ENCODE measurements at places on chromosomes 12 and 14.

- DNase-seq: no peak
Measured at GRCh38 chr12:110972866-110973265, 52.5 kb upstream of the MYL2 start.

- no peak for DNase-seq
Measured at GRCh38 chr12:47739979-47740378, 14.7 kb upstream of the ENDOU start.

GRCh38 chr12:96244826-96245225 lies 50.7 kb downstream of the ELK3 start:
- no peak for DNase-seq

DNA sequence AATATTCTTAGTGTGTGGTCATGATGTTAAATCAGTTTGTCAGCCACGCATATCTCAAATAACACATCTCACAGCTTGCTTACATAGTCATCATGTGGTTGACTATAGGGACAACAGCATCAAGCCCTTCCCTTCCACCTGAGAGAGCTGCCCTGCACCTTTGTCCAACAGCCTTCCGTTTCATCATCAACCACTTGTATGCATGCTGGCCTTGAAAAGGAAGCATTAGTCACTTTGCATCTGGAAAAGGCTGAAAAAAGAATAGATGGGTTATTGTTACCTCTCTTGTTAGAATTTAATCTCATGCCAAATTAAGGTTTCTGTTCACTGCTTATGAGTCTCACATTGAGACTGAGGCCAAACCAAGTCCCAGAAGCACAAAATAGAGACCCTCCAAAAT lies 1586.5 kb upstream of the SEL1L start:
- DNase-seq: no peak

DNA sequence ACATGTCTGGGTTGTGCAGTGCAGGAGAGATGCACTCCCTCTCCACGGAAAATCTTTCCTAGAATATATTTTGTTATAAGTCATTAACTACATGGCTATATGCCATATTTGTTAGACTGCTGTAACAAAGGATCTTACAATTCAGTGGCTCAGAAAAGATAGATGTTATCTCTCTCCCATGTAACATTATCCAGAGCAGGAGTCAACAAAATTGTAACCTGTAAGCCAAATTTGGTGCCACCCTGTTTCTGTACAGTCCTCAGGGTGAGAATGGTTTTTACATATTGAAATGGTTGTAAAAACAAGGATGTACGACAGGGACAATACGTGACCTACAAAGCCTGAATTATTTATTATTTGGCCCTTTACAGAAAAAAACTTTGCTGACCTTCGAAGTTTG lies 155.5 kb downstream of the KIF21A start:
- DNase-seq: no peak

GRCh38 chr14:84027351-84027750 lies 1502.6 kb upstream of the FLRT2 start:
- DNase-seq: no peak

DNA sequence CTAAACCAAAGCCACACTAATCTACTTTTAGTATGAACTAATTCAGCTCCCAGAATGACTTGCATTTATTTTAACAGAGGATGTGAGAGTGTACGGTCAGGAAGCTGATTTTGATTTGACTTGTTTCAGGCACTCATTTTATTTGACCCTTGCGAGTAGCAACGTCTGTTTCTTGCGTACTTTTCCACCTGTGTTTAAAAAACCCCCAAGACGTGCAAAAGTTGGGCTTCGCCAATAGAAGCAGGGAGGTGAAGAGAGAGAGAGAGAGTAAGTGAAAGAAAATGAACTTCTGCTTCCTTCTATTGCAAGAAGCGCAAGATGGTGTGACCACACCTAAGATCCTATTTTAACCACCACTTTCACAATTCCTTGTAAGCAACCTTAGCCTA lies 6.7 kb upstream of the SLC15A4 start:
- no peak for DNase-seq

- DNase-seq: no peak
Measured at GRCh38 chr12:92271341-92271740, 125.7 kb upstream of the BTG1 start.

DNA sequence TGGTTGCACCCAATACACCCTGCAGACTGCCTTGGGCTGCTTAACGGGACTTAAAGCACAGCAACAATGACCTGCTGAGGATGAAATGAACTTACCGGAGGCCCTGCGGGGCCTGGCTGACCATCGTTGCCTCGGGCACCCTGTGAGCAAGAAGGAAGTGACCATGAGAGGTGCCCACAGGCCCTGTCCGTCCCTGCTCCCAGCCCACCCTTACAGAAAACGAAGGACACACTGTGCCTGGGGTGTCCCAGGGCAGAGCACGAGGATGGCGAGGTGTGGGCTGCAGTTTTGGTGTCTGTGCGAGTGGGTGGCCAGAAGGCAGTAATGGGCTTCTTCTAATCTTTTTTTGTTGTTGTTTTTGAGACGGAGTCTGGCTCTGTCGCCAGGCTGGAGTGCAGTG lies 14.6 kb downstream of the COL2A1 start:
- no peak for DNase-seq

- no peak for DNase-seq
Measured at GRCh38 chr14:96307434-96307833, 51.4 kb downstream of the BDKRB1 start.

DNA sequence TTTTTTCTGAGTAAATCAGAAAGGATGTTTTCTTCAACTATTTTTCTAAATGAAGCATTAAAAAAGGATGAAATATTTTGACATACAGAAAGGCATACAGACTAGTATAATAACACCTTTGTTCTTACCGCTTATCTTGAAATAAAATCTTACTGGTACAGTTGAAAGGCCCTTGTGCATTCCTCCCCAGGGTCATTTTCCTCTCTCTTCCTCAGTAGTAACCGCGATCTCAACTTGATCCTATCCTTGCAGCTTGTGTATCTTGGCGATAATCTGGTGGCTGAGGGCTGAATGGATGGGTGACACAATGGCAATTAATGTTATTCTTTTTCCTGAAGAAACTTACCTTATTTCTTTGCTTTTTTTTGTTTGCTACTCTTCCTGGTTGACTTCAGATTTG lies 18.5 kb downstream of the GAS2L3 start:
- DNase-seq: no peak

GRCh38 chr12:56071648-56072047 lies 8.3 kb upstream of the ERBB3 start:
- DNase-seq: no peak

DNA sequence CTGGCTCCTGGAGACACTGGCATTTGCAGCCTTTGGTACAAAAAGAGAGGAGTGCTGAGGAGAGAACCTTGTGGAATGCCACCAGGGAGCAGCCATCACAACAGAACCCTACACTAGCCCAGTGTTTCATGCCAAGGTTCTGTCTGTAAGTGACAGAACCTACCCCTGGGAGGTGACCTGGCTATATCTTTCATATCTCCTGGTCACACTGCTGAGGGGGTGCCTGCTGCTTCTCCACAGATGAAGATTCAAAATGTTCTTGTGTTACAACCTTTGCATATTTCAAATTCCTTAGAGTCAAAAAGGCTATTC lies 12.7 kb upstream of the EIF4B start:
- no peak for DNase-seq

- DNase-seq: no peak
Measured at GRCh38 chr14:95541346-95541745, 6.5 kb downstream of the GLRX5 start.

GRCh38 chr14:88729159-88729558 lies 63.6 kb downstream of the EML5 start:
- no peak for DNase-seq

- no peak for DNase-seq
Measured at GRCh38 chr12:8018666-8019581, 13.6 kb upstream of the FOXJ2 start.

- no peak for DNase-seq
Measured at GRCh38 chr12:94805749-94806529, 155.6 kb upstream of the TMCC3 start.

DNA sequence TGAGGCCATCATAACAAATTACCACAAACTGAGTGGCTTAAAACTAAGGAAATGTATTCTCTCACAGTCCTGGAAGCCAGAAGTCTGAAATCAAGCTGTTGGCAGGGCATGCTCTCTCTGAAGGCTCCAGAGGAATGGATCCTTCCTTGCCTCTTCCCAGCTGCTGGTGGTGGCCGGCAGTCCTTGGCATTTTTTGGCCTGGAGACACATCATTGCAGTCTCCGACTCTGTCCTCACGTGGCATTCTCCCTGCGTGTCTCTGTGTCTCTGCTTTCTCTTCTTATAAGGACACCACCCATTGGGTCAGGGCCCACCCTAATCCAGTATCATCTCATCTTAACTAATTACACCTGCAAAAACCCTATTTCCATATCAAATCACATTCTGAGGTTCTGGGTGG lies 206.1 kb downstream of the SLC41A2 start:
- DNase-seq: no peak

DNA sequence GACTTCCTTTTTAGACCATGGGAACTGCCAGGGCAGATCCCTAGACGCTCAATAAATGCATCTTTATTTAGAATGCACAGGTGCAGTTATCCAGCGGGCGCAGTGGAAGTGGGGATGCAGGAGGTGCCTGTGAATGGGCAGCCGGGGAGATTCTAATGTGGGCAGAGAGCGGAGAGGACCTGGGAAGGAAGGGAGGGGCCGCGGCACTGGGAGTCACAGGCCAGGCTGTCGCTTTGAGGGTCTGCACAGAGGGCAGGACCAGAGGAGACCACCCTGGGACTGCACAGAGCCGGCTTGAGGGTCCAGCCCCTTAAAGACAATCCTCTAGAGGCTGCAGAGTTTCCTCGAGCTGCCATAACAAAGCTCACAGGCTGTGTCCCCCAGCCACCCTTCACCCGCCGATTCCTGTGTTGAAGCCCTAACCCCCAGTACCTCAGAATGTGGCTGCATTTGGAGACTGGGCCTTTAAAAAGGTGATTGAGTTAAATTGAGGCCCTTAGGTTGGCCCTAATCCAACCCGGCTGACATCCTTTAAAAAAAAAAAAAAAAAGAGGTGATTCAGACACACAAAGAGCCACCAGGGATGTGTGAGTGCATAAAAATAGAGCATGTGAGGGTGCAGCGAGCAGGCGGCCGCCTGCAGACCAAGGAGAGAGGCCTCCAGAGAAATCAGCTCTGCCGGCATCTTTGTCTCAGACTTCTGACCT lies 44.4 kb upstream of the PPP2R5C start:
- no peak for DNase-seq

GRCh38 chr12:131944601-131945251 lies 5.0 kb upstream of the EP400 start:
- no peak for DNase-seq

- DNase-seq: no peak
Measured at GRCh38 chr14:98954349-98955000, 317.5 kb downstream of the BCL11B start.

DNA sequence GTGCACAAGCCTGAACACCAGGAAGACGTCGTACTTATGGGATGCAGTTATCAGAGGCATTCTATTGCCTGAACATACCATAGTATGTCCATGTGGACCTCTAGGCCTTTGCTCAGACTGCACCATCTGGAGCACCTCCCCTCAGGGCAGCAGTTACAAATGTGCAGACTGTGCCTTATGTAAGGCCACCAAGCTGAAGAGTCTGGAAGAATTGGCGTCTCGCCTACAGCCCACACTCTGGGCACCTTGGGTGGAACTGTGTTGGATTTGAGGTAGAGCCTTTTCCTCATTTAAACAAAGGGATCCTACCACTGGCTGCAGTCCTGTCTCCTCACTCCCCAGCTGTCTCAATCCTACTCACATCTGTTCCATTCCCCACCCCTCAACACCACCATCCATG lies 204.3 kb upstream of the FRMD6 start:
- DNase-seq: no peak

- no peak for DNase-seq
Measured at GRCh38 chr14:92564344-92565039, 50.9 kb downstream of the RIN3 start.

GRCh38 chr14:56962444-56963080 lies 152.3 kb upstream of the OTX2 start:
- DNase-seq: no peak

DNA sequence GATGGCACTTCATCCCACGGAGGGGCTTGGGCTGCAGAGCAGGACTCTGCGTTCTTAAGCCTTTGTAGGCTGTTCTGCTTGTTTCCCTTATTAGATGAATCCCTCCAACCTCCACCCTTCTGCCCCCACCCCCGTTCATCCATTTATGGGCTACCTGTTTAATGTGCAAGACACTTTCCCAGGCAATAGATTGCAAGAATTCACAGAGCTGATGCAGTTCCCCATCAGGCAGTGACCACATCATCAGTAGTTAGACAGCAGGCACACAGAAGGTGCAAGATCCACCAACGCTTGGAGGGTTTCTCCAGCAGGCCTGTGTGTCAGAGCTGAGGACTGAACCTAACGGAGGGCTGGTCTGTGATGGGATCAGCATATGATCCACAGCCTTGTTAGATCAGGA lies 1.2 kb upstream of the C1R start:
- no peak for DNase-seq

DNA sequence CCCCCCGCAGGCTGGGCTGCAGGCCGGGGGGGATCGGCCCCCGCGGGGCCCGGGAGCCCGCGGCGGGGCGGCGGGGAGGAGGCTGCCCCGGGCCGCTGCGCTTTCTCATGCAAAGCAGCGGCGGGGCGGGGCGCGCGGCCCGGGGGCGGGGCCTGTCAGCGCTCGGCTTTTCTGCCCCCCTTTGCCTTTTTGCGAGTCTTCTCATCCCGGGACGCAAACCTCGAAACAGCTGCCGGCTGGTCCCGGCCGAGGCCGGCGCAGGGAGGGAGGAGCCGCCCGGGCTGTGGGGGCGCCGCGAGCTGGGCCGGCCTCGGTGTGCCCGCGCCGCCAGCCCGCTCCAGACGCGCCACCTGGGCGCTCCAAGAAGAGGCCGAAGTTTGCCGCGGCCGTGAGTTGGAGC lies at the start of gene FZD10:
Gene FZD10, plus strand, starts transcription at position 198 of the 400 bp plus-strand sequence. CDS start 479 bp downstream, outside the sequence.
- DNase-seq: no peak

DNA sequence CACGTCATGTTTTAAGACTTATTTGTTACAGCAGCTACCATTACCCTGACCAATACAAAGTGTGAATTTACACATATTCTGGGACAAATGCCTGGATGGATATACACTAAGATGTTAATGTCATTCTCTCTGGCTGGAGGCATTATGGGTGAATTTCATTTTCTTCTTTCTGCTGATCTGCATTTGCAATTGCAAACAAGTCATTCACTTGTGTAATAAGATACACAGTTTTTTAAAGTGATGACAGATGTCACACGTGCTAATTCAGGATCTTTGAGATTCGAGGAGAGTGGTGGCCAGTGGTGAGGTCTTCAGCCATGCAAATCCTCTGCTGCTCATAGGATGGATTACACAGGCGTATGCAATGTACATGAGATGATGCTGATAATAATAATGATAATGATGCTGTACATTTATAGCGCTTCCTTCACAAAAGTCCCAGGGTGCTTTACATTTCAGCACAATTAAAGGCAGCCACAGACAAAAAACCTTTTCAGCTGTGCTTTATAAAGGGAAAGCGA lies 155.9 kb upstream of the NOS1 start:
- no peak for DNase-seq

GRCh38 chr12:89350630-89351488 lies 1.4 kb downstream of the DUSP6 start:
- no peak for DNase-seq
